ENCODE measurements at places on chromosomes 7 and 10.

- DNase-seq: no peak
These were observed 4.0 kb upstream of the CREB5 start for GRCh38 chr7:28408105-28408959.

GRCh38 chr10:27550823-27551222 is 46.7 kb downstream of the RAB18 start:
- DNase-seq: no peak

DNA sequence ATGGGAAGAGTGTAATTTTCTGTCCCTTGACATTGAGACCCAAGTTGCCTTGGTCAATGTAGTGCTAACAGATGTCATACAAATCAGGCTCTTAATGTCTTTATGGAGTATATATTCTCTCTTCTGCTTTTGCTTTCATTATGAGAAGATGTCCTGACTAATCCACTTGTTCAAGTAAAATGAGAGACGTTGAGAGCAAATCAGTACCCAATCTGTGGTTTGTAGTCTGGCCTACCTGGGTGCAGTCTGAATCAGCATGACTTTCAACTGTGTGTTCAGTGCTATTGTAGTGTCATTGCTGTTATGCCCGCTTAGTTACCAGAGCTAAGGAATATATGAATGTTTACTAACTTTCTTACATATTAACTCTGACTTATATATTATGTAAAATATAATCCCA is 612.4 kb downstream of the ANKRD7 start:
- no peak for DNase-seq

- no peak for DNase-seq
These were observed 544.2 kb downstream of the CNTNAP2 start for GRCh38 chr7:146660839-146661238.

GRCh38 chr7:83879063-83879462 is 230.1 kb upstream of the SEMA3E start:
- DNase-seq: no peak
